ENCODE measurements at places on chromosomes 4 and X. TPM values are rescaled to one million over a fixed set of nuclear protein-coding genes. Genes with fewer than 3 reads are reported as not detected.

DNA sequence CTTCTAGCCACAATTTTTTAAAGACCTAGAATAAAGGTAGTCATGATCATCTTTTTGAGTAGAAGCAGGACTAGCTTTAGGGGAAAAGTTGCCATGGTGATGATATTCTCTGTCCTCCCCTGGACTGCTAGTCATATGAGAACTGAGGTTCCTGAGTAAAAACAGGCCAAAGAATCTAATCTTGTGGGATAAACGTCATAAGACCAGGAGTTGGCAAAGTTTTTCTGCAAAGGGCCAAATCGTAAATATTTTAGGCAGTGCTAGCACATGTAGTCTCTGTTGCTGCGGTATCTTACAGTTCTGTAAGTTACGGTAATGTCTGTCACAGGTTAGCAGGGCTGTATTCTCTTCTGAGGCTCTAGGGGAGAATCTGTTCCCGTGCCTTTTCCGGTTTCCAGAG is 3.4 kb downstream of the PRPS2 start:
- no peak for DNase-seq

The GABRG1 gene
- total RNA-seq: not detected

DNA sequence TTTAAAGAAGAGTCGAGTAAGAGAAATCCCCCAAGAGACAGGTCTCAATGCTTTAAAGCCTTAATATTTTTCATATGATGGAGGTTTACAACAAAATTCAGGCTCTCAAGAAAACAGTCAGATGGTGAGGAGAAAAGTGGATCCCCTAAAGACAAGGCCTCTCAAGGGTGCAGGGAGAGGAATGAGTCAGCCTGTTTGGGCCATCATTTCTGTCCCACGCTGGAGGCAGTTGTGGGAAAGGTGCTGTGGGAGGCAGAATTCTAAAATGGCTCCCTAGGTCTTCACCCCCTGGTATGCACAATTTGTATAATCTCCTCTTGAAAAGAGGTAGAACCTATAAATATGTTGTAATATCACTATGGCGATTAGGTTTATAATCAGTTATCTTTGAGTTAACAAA is 4.6 kb upstream of the TIFA start:
- DNase-seq: no peak

The SSX4B gene
- not detected for total RNA-seq

- DNase-seq: no peak
These were observed 1396.6 kb upstream of the PABPC4L start for GRCh38 chr4:135598151-135598550.

DNA sequence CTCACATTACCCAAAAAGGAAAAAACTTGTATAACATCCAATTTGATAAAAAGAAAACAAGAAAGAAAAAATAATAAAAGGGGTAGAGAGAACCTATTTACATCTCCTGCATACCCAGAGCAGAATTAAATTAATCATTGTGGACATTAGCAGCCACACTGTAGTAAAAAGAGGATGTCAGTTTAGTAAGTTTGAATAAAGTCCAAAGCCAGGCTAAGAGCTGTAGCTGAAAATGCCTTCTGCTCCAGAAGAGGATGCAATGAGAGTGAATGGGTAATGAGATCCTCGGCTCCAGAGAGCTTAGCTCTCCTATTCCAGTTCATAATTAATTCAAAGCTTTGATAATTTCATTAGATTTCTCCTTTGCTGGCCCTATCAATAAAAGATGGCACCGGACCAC is 78.2 kb downstream of the SLC10A7 start:
- DNase-seq: no peak

DNA sequence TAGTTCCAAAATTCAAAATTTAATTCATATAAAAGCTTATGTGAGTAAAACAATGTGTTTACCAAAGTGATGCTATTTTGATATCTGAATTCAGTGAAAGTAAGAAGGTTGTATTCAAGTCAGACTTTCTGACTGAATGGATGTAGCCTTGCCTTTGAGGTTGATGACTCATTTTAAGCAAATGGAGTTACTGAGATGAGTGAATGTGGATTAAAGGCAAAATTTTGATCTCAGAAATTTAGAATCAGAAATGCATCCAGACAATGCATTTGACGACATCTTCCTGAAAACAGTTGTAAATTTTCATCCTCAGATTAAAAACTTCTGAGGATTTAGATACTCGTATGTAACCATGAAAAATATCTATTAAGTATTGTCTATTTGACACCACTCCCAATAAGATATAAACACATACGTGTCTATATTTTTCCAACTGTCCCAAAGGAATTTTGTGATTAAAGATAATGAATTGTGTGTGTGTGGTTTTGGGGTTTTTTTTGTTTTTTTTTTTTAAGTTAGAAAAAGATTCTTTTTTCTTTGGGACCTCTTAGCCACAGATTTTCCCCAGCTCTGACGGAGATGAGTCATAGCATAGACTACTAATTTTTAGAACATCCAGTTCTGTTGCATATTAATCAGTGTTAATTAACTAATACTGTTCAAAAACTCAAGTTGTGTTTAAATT is 34.4 kb downstream of the NFKB1 start:
- DNase-seq: no peak

DNA sequence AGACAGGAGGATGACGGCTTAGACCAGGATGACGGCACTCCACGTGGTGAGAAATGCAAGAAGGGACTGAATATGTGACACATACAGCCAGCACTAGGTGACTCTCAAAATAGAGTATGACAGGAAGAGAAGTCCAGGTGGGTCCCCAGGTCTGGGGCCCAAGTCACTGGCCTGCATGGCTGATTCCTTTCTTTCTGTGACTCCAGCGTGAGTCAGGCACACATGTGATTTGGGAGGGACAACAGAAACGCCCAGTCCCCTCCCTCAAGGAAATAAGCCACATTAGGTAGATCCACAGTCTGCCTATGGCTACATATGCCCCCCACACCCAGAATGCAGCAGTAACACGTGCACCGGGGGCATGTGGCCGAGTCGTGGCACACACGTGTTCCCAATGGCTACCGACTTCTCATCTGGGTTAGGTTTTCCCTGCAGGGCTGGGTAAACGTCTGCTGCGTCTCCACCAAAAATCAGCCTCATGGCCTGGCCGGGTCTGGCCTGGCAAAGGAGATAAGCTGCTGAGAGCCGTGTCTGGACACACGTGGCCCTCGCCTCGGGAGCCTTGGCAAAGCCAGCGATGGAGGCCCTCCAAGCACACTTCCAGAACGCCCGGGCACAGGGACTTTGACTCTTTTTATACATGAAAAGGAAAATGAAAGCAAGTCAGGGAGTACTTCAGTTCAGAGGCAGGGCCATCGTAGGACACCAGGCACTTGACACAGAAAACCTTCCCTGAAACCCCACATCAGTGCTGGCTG is 19.3 kb downstream of the SEL1L3 start:
- DNase-seq: no peak

The KLHL4 gene
- total RNA-seq: 0.25 TPM

The IL2RG gene
- 4.2 TPM for total RNA-seq

DNA sequence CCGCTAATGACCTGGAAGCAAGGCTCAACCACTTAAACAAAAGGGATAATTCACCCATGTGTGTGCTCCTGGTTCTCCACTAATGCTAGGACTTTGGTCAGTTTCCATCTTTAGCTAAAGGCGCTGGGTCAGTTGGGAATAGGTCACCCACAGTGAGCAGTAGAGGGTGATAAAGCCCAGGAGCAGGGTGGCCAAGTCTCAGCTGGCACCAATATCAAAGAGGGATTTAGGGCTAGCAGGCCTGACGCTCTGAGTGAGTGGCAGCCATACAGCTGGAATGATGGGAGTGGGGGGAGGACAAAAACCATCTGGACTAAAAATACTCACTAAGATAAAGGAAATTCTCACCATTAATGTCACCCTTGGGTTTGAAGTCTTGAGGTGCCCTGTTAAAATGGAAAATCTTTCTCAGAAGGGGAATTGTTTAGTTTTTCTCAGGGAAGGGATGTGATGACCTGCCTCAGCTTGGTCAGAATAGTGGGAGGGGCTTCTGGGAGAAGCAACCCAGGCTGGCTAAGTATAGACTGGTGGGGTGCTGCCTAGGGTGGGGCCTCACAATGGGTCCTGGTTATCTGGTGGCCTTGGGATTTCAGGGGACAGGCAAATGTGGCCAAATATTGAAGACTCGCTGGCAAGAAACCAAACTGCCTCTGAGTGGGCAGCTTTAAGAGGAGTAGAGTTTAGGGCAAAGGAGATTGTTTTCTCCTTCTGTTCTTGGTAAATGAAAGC is 47.1 kb downstream of the TSC22D3 start:
- DNase-seq: no peak

The CXCL1 gene
- total RNA-seq: 26.3 TPM

GRCh38 chr4:10036807-10037342 is 15.6 kb upstream of the SLC2A9 start:
- DNase-seq: no peak

The VCX3B gene
- total RNA-seq: not detected

The CHIC1 gene
- total RNA-seq: 9.1 TPM

The SCARB2 gene
- 156 TPM for total RNA-seq

DNA sequence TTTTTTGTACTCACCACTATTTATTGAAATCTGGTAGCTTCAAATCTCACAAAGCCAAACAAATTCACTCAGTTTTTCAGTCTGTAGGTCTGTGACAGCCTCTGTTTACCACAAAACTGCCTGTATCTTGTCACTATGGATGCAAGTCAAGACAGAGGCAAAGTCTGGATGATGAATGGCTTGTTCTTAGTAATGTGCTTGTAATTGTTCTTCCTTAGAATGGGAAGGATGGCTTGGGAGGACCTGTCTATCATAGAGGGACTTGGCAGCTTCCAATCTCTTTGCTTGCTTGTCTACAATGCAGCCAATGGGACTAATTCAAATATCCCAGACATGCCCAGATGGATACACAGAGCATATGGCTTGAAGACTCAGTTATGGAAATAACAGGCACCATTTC is 141.2 kb upstream of the SCML1 start:
- DNase-seq: no peak

- DNase-seq: no peak
These were observed 113.0 kb downstream of the IQCM start for GRCh38 chr4:149702414-149703293.
